ENCODE measurements at places on chromosomes 5 and 9. TPM values are rescaled to one million over a fixed set of nuclear protein-coding genes. Genes with fewer than 3 reads are reported as not detected.

ADAM19 gene
- total RNA-seq = 12.1 TPM

RANBP17 gene
- 4.0 TPM for total RNA-seq

RFESD gene
- total RNA-seq = 4.3 TPM

ADAMTS13 gene
- 1.4 TPM for total RNA-seq

ADAMTS6 gene
- 135 TPM for total RNA-seq

SLC45A2 gene
- total RNA-seq = 0.59 TPM

DNA sequence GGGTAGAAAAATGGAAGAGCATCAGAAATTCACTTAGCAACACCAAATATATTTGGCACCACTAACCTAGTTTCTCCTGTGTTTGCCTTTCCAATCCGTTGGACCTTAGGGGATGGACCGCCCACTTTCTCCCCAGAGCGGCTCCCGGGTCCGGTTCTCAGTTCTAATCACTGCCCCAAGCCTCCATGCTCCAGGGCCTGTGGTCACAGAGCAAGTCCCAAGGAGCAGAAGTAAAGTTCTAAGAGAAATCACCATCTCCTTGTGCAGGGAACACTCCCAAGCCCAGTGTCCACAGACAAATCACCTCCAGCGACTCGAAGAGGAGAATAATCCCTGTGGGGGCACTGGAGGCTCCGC lies 728 bp upstream of the SLC1A1 start:
- DNase-seq = peak; percentile 72
- no peaks in the 10 kb centered on the region for H3K27me3 ChIP-seq
- peaks cover 26% of the 10 kb centered on the region for H3K4me1 ChIP-seq
- peak overlapping the region; percentile 86 for H3K4me3 ChIP-seq
- H3K36me3 ChIP-seq = no peaks in the 10 kb centered on the region

DNA sequence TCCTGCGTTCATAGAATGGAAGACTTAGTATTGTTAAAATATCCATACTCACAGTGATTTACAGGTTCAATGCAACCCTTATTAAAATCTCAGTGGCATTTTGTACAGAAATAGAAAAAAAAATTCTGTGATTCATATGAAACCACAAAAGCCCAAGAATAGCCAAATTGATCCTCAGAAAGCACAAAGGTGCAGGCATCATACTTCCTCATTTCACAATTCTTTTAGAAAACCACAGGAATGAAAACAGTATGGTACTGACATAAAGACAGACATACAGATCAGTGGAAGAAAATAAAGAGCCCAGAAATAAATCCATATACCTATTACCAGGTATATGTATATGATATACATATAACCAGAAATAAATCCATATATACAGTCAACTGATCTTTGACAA lies 86.8 kb upstream of the MEGF10 start:
- no peaks in the 10 kb centered on the region for H3K36me3 ChIP-seq
- peaks cover 20% of the 10 kb centered on the region for H3K4me1 ChIP-seq
- peaks cover 17% of the 10 kb centered on the region for H3K27me3 ChIP-seq
- DNase-seq = no peak
- no peak overlapping the region for H3K27ac ChIP-seq

DNA sequence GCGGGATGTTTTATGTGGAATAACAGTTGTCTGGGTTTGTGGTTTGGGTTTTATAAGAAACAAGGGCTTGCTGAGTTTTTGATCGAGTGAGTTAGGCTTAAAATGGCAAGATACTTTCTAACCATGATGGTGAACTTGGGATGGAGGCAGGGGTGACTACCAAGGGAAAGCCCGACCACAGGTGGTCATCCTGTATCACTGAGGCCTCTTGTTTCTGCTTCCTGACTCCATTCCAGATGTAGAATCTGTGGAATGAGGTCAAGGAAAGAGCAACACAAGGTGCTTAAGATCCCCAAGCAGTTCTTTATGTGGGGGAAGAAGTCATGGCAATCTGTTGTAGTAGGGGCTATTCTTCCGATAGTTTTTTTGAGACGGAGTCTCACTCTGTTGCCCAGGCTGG lies 122.3 kb downstream of the GOLPH3 start:
- H3K27me3 ChIP-seq = peaks cover 36% of the 10 kb centered on the region
- H3K4me1 ChIP-seq = peaks cover 8% of the 10 kb centered on the region
- no peaks in the 10 kb centered on the region for H3K36me3 ChIP-seq

GRCh38 chr5:170181902-170182301 lies 50.9 kb upstream of the C5orf58 start:
- H3K27ac ChIP-seq = no peak overlapping the region
- DNase-seq = no peak
- peaks cover 4% of the 10 kb centered on the region for H3K27me3 ChIP-seq
- no peaks in the 10 kb centered on the region for H3K36me3 ChIP-seq
- H3K4me1 ChIP-seq = no peaks in the 10 kb centered on the region

DNA sequence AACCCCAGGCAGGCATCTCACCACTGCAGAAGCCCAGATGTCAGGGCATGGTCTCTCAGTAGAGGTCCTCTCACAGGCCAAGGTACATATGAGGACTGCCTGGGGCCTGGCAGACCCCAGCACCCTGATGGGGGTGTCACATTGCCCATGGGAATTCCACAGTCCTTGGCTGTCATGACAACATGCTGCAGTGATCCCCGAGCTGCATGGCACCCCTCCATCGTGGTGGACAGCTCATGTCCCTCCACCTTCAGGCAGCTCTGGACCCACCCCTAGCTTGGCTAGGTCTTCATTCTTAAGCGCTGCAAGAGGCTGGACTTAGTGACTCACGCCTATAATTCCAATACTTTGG lies 74.1 kb upstream of the LRRTM2 start:
- H3K36me3 ChIP-seq = peaks cover 4% of the 10 kb centered on the region
- H3K4me1 ChIP-seq = peaks cover 11% of the 10 kb centered on the region
- no peaks in the 10 kb centered on the region for H3K27me3 ChIP-seq
- no peak overlapping the region for H3K4me3 ChIP-seq

DNA sequence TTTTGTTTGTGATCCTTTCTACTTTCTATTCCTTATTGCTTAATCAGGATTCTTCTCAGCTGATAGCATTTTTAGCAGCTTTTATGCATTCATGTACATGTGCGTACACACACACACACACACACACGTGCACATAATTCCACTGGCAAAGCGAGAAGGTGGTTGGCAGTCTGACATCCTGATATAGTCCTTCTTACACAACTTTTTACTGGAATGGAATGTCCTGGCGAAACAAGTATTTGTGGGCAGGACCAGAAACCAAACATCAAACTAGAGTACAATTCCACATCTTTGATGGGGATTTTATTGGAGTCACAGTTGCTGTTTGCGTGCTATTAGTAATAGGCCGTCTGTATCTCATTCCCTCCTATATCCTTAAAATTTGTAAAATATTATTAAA lies 356.5 kb downstream of the CCDC171 start:
- H3K4me1 ChIP-seq = no peaks in the 10 kb centered on the region
- H3K27ac ChIP-seq = no peak overlapping the region
- H3K36me3 ChIP-seq = no peaks in the 10 kb centered on the region

- H3K4me1 ChIP-seq = peaks cover 58% of the 10 kb centered on the region
- H3K27ac ChIP-seq = peak overlapping the region; percentile 99
- no peaks in the 10 kb centered on the region for H3K27me3 ChIP-seq
- H3K36me3 ChIP-seq = no peaks in the 10 kb centered on the region
- peak overlapping the region; percentile 21 for H3K4me3 ChIP-seq
- no peak for DNase-seq
Measured at GRCh38 chr9:112050544-112051475, 124.3 kb downstream of the SUSD1 start.

DNA sequence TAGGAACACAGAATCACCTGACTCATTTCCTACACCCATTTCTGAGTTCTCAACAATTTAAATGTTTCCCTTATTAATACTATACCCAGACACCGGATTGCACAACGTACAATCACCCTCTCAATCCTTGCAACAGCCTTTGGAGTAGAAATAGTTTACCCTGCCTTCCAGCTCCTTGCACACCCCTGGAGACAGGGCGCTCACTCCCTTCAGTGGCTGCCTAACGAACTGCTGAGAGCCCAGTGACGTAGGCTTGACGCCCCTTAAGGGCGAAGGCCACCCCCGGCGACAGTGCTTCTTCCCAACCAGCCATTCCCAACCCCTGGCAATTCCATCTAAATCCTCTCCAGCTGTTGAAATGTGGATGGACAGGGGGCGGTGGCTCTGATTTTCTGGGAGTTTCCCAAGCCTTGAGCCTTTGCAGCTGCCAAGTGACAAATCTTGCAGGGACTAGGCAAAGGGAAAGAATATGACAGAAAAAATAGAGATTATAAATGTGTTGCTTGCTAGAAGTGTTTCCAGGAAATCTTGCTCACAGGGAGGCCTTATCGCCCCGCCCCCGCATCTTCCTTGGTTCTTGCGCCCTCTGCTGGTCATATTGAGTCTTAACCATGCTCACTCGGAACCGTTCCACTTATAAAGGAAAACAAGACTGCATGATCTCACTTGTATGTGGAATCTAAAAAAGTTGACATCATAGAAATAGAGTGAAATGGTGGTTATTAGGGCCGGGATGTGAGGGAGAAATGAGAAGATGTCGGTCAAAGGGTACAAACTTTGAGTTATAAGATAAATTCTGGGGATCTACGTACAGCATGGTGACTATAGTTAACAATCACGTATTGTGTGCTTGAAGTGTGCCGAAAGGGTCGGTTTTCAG lies 7.6 kb upstream of the BARX1 start:
- H3K27ac ChIP-seq = no peak overlapping the region
- peaks cover 9% of the 10 kb centered on the region for H3K27me3 ChIP-seq
- H3K4me3 ChIP-seq = no peak overlapping the region
- DNase-seq = peak; percentile 98

DNA sequence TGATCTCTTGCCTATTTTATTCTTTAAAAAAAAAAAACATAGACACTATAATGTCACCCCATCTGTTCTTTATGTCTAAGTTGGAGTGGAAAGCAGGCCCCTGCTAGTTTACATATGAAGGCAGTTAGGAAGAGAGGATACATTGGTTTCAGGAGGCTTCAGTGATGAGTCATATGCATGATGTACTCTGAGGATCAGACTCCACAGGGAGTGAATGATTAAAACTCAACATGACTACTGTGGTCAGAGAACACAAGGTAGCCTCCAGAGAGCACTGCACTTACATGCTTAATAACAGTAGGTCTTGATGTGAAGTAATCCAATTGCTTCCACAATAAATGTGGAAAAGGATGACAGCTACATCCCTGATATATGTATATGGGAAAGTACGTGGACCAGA lies 22.7 kb upstream of the FSTL4 start:
- no peak overlapping the region for H3K4me3 ChIP-seq
- DNase-seq = peak; percentile 50
- no peaks in the 10 kb centered on the region for H3K27me3 ChIP-seq
- H3K27ac ChIP-seq = no peak overlapping the region

GRCh38 chr9:130927995-130928900 lies 10.8 kb downstream of the FIBCD1 start:
- no peak overlapping the region for H3K27ac ChIP-seq
- peaks cover 23% of the 10 kb centered on the region for H3K4me1 ChIP-seq
- no peak overlapping the region for H3K4me3 ChIP-seq
- no peaks in the 10 kb centered on the region for H3K27me3 ChIP-seq

- H3K27ac ChIP-seq = no peak overlapping the region
- H3K36me3 ChIP-seq = no peaks in the 10 kb centered on the region
- H3K4me1 ChIP-seq = peaks cover 11% of the 10 kb centered on the region
- no peak overlapping the region for H3K4me3 ChIP-seq
- peaks cover 5% of the 10 kb centered on the region for H3K27me3 ChIP-seq
- DNase-seq = no peak
Measured at GRCh38 chr5:133114933-133115310, 63.1 kb downstream of the HSPA4 start.

GRCh38 chr5:55601204-55601618 lies 66.4 kb upstream of the PLPP1 start:
- peaks cover 62% of the 10 kb centered on the region for H3K4me1 ChIP-seq
- no peaks in the 10 kb centered on the region for H3K27me3 ChIP-seq
- DNase-seq = no peak

DNA sequence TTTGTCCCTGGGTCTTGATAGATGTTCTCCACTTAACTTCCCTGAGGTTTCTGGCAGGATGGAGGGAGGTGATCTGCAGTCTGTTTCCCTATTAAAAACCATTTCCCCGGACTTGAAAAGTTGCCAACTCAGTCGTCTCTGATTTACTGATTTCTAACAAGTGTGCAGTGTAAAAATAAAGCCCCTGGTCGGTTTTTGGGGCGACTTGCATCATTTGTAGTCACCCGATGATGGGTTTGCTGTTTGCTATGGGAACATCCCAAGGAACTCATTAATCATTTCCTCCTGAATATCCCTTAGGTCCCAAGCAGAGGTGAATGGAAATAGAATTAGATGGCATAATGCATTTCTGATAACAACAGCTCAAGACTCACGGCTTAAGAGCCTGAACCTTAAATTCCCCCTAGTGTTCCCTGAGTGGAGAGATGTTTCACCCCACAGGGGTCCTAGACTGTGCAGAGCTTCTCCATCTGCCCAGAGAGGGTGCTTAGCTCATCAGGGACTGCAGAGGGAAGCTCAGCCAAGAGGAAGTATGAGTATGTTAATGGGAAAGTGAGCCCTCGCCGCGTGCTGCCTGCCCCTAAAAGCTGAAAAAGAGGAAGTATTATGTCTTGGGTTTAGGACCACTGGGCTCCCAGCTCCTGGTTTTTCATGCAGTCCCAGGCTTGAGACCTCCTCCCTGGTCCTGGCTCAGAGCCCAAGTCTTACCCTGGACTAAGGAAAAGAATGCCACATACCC lies 115.1 kb upstream of the DAP start:
- no peaks in the 10 kb centered on the region for H3K27me3 ChIP-seq
- no peak for DNase-seq
- H3K4me1 ChIP-seq = no peaks in the 10 kb centered on the region
- no peak overlapping the region for H3K27ac ChIP-seq

DNA sequence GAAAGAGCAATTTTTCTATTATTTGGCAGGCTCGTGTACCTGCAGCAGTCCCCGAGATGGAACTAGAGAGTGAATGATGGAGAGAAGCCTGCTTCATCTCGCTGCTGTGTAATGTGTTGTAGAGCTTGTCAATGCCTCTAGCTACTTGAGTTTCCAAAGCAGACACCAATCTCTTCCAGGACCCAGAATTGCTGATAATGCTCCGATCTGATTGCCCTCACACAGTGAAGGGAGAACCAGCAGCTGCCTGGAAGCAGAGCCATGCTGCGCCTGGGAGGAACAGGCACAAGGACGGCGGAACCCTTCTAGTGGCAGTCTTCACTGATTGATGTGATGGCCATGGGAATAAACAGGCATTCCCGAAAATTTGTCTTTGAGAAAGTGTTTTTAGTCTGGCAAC lies 288.0 kb downstream of the ICE1 start:
- no peaks in the 10 kb centered on the region for H3K4me1 ChIP-seq
- DNase-seq = peak; percentile 5
- H3K4me3 ChIP-seq = no peak overlapping the region
- no peak overlapping the region for H3K27ac ChIP-seq
- H3K27me3 ChIP-seq = no peaks in the 10 kb centered on the region
- H3K36me3 ChIP-seq = no peaks in the 10 kb centered on the region

GRCh38 chr5:157485811-157486210 lies 25.8 kb downstream of the NIPAL4 start:
- H3K27ac ChIP-seq = no peak overlapping the region
- no peak for DNase-seq
- H3K4me3 ChIP-seq = no peak overlapping the region

GRCh38 chr9:99093492-99093791 lies 11.5 kb upstream of the TGFBR1 start:
- no peak overlapping the region for H3K4me3 ChIP-seq
- H3K36me3 ChIP-seq = no peaks in the 10 kb centered on the region
- DNase-seq = no peak
- peaks cover 15% of the 10 kb centered on the region for H3K27me3 ChIP-seq

- peaks cover 11% of the 10 kb centered on the region for H3K4me1 ChIP-seq
- H3K27me3 ChIP-seq = no peaks in the 10 kb centered on the region
- peaks cover 74% of the 10 kb centered on the region for H3K36me3 ChIP-seq
- no peak overlapping the region for H3K4me3 ChIP-seq
- no peak overlapping the region for H3K27ac ChIP-seq
- DNase-seq = no peak
Measured at GRCh38 chr5:138508958-138509357, 34.1 kb downstream of the ETF1 start.

GRCh38 chr5:147451193-147451592 lies 58.7 kb downstream of the DPYSL3 start:
- peaks cover 5% of the 10 kb centered on the region for H3K27me3 ChIP-seq
- H3K4me1 ChIP-seq = peaks cover 17% of the 10 kb centered on the region
- H3K36me3 ChIP-seq = no peaks in the 10 kb centered on the region
- no peak overlapping the region for H3K4me3 ChIP-seq
- H3K27ac ChIP-seq = no peak overlapping the region

All from osteoblast (primary cell).